ENCODE measurements at places on chromosomes 1 and 21. TPM values are rescaled to one million over a fixed set of nuclear protein-coding genes. Genes with fewer than 3 reads are reported as not detected.

KIRREL1 gene
- total RNA-seq: 50.2 TPM

DRAXIN gene
- total RNA-seq: 0.51 TPM

- no peak for DNase-seq
These were observed 8.2 kb downstream of the SIM2 start for GRCh38 chr21:36706951-36707762.

GRCh38 chr1:221069178-221069903, 190.1 kb downstream of the HLX start:
- no peak for DNase-seq

GRCh38 chr21:40067751-40068150, 200.5 kb downstream of the PCP4 start:
- no peak for DNase-seq

DNA sequence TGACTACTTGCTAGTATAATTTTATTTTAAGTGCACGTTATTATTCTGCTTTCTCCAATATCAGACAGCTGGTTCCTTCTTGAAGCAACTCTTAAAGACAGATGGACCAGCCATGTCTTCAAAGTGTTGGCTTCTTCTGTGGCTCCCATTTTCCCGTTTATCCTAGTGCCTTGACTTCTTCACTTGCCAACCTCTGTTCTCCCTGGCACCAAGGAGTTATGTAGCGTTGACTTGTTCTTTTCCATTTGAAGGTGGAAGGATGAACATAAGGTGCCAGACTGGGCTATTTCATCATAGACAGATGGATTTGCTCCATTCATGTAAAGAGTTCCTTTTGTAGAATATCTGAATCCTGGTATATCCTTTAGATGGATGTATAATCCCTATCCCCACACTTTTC, 260.6 kb downstream of the DISC1 start:
- DNase-seq: no peak

LCE3D gene
- total RNA-seq: not detected

- DNase-seq: no peak
These were observed 54.9 kb downstream of the ADAMTS1 start for GRCh38 chr21:26790296-26790695.

GPR161 gene
- total RNA-seq: 4.5 TPM

GRCh38 chr1:235486321-235486720, 17.9 kb downstream of the B3GALNT2 start:
- no peak for DNase-seq

TP73 gene
- total RNA-seq: 15.1 TPM

TSSK3 gene
- total RNA-seq: 7.0 TPM
